ENCODE measurements at places on chromosomes 2 and 18. TPM values are rescaled to one million over a fixed set of nuclear protein-coding genes. Genes with fewer than 3 reads are reported as not detected.
A peak's percentile ranks its signal among the peaks of the same experiment; 100 is the strongest.

The IL36RN gene
- not detected for total RNA-seq

The CTLA4 gene
- total RNA-seq = 459 TPM

The IL37 gene
- not detected for total RNA-seq

The FOXD4L1 gene
- total RNA-seq = not detected

The FAP gene
- not detected for total RNA-seq

The DNAJC5G gene
- not detected for total RNA-seq

The STAT4 gene
- 60.0 TPM for total RNA-seq

The WDFY1 gene
- 67.1 TPM for total RNA-seq

DNA sequence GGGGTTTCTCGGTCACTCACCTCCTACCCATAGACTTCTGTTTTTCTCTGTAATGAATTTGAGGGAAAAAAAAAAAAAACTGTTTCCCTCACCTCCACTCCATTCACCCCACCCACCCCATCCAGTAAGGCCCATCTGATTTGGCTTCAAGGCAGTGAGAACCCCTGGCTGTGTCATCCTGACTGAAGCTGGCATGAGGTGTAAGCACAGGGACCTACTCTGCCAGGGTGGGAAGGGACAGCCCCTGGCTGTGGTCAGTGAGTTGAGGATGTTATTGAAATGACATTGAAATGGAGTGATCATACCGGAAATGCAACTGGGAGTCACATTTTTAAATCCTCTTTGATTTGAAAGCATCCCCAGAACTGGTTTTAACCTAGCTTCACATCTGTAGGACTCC lies 19.1 kb upstream of the BCL2L11 start:
- no peaks in the 10 kb centered on the region for H3K36me3 ChIP-seq
- H3K4me1 ChIP-seq = no peaks in the 10 kb centered on the region
- DNase-seq = no peak

- DNase-seq = no peak
- H3K27me3 ChIP-seq = no peaks in the 10 kb centered on the region
These were observed 211.4 kb upstream of the DDX18 start for GRCh38 chr2:117603060-117603459.

DNA sequence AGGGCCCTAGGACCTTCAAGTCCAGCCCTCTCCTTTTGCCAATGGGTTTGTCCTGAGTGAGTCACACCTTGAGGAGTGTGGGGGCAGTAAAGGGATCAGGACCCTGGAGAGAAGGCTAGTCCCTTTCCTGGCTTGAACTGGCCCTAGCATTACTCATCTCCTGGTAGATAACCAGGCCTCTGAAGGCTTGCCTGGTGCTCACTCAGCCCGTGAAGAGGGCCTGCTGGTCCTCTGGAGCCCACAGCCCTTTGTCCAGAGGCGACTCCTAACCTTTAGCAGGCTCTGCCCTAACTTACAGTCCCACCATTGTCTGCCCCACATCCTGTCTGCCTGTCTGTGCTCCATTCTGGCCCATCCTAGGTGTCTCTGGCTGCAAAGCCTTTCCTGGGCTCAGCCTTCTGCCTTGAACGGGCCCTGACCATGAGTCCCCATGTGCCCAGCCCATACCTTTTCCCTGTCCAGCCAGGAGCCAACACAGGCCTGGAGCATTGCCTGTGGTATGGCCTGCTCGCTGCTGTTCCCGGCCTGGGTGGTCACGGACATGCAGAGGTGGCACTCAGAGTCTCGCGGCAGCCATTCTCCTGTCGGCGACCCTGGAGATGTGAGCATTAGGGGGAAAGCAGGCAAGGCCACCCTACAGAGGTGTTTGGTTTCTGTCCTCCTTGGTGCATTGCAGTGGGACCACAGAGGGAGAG lies 5.0 kb downstream of the SFTPB start:
- H3K4me1 ChIP-seq = no peaks in the 10 kb centered on the region
- no peaks in the 10 kb centered on the region for H3K27me3 ChIP-seq
- H3K27ac ChIP-seq = no peak overlapping the region

DNA sequence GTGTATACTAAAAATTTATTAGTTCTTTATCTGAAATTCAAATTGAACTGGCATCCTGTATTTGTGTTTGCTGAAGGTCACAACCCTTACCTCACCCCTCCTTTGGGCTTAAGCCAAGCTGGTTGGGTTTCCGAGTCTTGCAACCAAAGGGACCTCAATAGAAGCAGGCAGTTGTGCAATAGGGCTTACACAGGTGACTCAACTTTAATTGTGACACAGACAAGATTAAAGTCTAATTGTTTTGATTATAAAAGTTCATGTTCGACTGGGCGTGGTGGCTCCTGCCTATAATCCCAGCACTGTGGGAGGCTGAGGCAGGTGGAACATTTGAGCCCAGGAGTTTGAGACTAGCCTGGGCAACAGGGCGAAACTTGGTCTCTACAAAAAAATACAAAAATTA lies 71.5 kb downstream of the RAB31 start:
- H3K27me3 ChIP-seq = no peaks in the 10 kb centered on the region
- DNase-seq = no peak
- H3K27ac ChIP-seq = no peak overlapping the region
- no peaks in the 10 kb centered on the region for H3K36me3 ChIP-seq

GRCh38 chr2:66437691-66438497 lies 3.0 kb downstream of the MEIS1 start:
- no peak overlapping the region for H3K27ac ChIP-seq
- peaks cover 24% of the 10 kb centered on the region for H3K4me1 ChIP-seq
- DNase-seq = no peak
- no peaks in the 10 kb centered on the region for H3K36me3 ChIP-seq
- no peak overlapping the region for H3K4me3 ChIP-seq

GRCh38 chr2:219664944-219665343 lies 37.5 kb downstream of the SLC4A3 start:
- H3K36me3 ChIP-seq = no peaks in the 10 kb centered on the region
- H3K4me3 ChIP-seq = no peak overlapping the region
- no peaks in the 10 kb centered on the region for H3K4me1 ChIP-seq
- H3K27ac ChIP-seq = no peak overlapping the region
- DNase-seq = no peak

- no peak overlapping the region for H3K4me3 ChIP-seq
- H3K27ac ChIP-seq = no peak overlapping the region
- H3K36me3 ChIP-seq = no peaks in the 10 kb centered on the region
- no peaks in the 10 kb centered on the region for H3K27me3 ChIP-seq
- H3K4me1 ChIP-seq = no peaks in the 10 kb centered on the region
- peak; percentile 37 for DNase-seq
These were observed 99.8 kb downstream of the CACNB4 start for GRCh38 chr2:151999053-151999452.

DNA sequence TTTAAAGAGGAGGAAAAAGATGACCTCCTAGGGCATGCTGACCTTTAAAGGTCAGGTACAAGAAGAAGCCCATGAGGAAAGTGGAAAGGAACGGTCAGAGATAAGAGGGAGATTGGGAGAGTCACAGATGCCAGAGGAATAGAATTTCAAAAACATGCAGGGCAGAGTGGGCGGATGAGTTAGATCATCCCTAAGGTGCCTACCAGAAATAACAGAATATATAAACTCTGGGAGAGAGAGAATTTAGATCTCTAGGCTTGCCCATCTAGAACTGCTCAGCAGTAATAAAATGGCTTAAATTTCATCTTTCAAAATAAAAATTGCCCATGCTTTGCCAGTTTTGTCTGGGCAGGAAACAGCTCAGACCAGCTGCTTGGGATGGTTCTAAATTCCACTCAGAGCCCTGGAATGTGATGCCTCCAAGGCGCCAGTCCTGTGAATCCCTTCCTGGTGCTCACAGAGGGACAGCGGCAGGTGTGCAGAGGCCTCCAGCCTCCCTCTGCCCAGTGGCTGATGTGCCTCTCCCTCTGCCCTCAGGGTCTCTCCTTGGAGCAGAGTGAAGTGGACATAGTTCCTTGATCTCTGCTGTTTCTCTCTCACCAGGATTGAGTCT lies 130.9 kb downstream of the ANTXR1 start:
- H3K36me3 ChIP-seq = no peaks in the 10 kb centered on the region
- H3K27me3 ChIP-seq = peaks cover 2% of the 10 kb centered on the region
- no peak for DNase-seq

DNA sequence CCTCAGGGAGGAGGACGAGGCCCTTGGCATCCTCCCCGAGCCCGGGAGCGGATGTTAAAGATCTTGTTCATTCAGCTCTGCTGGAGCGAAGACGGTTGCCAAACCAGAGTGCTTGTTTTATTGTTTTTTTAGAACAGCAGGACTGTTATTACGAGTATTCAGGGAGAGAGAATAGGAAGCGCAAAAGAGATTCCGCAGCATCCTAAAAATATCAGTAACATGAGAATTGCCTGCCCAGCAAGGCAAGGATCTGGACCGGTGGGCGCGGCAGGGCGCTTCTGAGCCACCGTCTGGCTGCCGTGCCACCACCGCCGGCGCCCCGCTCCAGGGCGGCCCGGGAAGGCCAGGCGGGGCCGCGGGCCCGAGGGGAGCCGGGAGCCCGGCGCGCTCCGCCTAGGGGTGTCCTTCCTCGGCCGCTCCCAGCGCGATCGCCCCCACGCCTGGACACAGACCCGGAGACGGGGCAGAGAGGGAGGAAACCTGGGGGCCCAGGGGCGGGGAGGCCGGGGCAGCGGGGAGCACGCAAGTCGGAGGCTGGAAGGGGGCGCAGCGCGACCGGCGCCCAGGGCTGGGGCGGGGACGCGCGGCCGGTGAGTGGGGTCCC lies 843 bp downstream of the CYS1 start:
- H3K4me1 ChIP-seq = peaks cover 23% of the 10 kb centered on the region
- peak; percentile 42 for DNase-seq
- no peak overlapping the region for H3K4me3 ChIP-seq
- H3K27ac ChIP-seq = no peak overlapping the region
- H3K27me3 ChIP-seq = peaks cover 39% of the 10 kb centered on the region
- H3K36me3 ChIP-seq = no peaks in the 10 kb centered on the region

GRCh38 chr2:113211226-113212105 lies 37.7 kb downstream of the PSD4 start:
- H3K4me1 ChIP-seq = no peaks in the 10 kb centered on the region
- H3K4me3 ChIP-seq = no peak overlapping the region
- no peak overlapping the region for H3K27ac ChIP-seq
- no peak for DNase-seq
- H3K36me3 ChIP-seq = no peaks in the 10 kb centered on the region
- H3K27me3 ChIP-seq = no peaks in the 10 kb centered on the region

- H3K4me3 ChIP-seq = no peak overlapping the region
- no peaks in the 10 kb centered on the region for H3K36me3 ChIP-seq
- no peaks in the 10 kb centered on the region for H3K27me3 ChIP-seq
- no peak overlapping the region for H3K27ac ChIP-seq
- H3K4me1 ChIP-seq = no peaks in the 10 kb centered on the region
These were observed 164.5 kb downstream of the RBM43 start for GRCh38 chr2:151097128-151097527.

DNA sequence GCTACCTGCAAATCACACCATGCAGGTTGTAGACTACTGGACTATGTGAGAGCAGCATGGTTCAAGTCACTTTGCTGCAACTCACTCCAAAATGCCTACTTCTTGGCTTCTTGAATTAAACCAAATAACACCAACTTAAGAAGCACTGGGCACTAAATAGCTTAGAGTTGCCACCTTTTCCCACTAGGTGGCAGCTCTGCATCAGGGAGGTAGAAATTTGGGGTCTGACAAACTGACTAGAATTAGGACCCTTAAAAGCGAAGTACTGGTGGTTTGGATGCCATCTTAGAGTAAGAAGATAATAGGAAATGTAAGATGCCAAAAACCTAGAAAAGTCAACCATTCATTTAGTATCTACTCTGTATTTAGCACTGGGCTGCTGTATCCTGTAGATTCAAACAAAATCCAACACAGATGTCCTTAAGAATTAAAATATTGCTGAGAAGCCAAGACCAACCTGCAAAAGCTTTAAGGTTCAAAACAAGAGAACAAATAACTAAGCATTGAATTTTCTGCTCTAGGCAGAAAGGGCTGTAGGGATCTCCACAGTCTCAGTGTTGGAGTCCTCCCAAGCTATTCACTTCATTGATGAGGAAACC lies 65.5 kb downstream of the CCBE1 start:
- no peak overlapping the region for H3K4me3 ChIP-seq
- H3K4me1 ChIP-seq = no peaks in the 10 kb centered on the region
- H3K27ac ChIP-seq = no peak overlapping the region
- DNase-seq = no peak

GRCh38 chr18:6564950-6565814 lies 150.5 kb upstream of the L3MBTL4 start:
- H3K4me1 ChIP-seq = no peaks in the 10 kb centered on the region
- no peak overlapping the region for H3K27ac ChIP-seq
- H3K27me3 ChIP-seq = no peaks in the 10 kb centered on the region
- no peak overlapping the region for H3K4me3 ChIP-seq
- H3K36me3 ChIP-seq = no peaks in the 10 kb centered on the region
- no peak for DNase-seq

GRCh38 chr2:100786297-100786658 lies 33.7 kb upstream of the NPAS2 start:
- H3K4me1 ChIP-seq = no peaks in the 10 kb centered on the region
- no peak for DNase-seq
- no peak overlapping the region for H3K27ac ChIP-seq
- no peaks in the 10 kb centered on the region for H3K36me3 ChIP-seq

DNA sequence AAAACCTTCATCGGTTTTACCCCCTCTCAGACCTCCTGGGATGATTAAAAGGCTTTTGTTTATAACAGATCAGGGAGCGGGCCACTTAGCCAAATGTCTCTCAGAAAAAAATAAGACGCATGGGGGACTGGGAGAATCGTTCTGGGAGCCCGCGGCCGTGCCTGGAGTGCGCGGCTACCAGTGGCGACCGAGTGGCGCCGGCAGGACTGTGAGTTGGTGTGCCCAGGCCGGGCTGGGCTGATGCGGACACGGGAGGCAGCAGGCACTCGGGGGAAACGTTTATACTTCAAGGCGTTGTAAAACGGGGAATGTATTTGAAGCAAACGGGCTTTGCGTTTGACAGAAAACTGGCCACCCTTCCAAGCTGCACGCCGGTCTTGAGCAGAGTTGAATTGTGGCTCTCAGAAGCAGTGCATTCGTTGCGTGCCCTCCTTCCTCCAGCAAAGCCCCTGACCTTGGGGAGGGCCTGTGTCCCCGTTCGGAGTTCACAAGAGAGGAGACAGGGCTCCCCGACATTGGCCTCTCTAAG lies 4.7 kb upstream of the HOXD10 start:
- DNase-seq = no peak
- no peak overlapping the region for H3K27ac ChIP-seq
- no peaks in the 10 kb centered on the region for H3K36me3 ChIP-seq
- no peak overlapping the region for H3K4me3 ChIP-seq
- H3K4me1 ChIP-seq = peaks cover 3% of the 10 kb centered on the region

GRCh38 chr2:15745350-15745749 lies 153.7 kb downstream of the DDX1 start:
- DNase-seq = no peak
- H3K4me3 ChIP-seq = no peak overlapping the region
- no peaks in the 10 kb centered on the region for H3K4me1 ChIP-seq
- H3K36me3 ChIP-seq = no peaks in the 10 kb centered on the region
- H3K27ac ChIP-seq = no peak overlapping the region
